ENCODE measurements at places on chromosomes 3 and 15.

DNA sequence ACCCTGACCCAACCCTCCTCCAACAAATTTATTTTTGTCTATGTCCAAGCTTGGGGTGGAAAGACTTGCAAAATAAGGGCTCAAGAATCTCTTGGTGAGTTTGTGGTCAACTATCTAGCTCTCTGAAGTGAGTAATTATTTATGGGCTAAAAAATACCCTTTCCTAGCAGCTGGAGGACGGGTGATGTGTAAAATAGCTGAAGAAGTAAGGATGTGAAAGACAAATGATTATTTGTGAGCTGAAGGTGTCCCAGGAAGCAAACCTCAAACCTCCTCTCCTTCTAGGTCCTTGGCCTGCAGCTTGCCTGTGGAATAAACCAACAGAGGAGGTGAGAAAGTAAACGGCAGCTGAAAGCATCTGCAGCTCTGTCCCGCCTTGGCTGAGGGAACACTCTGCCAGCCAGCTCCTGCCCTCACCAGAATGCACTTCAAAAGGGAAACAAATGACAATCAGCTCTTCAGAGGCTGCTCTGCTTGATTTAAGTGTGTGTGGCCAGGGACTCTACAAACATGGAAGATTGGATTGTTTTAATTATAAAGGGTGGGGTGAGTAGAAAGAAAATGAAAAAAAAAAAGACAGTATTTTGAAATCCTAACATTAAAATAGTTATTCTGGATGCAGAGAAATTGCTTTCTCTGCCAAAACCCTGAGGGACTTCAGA lies 60.3 kb downstream of the TM4SF4 start:
- DNase-seq, result no peak

DNA sequence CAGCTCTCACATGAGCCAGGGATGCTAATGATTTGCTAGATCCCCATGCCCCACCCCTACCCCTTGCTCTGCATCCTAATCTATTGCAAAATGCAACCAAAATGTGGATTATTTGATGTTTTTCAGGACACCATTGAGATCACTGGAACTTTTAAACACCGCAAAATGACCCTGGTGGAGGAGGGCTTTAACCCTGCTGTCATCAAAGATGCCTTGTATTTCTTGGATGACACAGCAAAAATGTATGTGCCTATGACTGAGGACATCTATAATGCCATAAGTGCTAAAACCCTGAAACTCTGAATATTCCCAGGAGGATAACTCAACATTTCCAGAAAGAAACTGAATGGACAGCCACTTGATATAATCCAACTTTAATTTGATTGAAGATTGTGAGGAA lies 29.7 kb downstream of the HDC start:
- no peak for DNase-seq

DNA sequence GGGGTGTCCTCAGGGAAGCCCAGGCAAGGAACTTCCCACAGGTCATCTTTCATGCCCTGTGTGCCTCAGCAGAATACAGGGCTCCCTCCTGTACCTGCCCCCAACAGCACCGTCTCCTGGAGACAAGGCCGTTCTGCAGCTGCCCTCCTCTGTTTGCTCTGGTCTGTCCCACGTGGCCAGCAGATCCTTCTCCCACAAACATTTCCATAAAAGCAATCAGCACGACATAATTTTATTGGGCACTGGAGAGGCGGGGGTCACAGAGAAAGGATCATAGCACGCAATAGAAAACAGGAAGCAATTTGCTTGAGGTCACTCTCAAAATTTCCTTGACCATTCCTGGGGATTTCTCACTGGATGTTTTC lies 29.4 kb downstream of the STARD5 start:
- DNase-seq, result no peak

GRCh38 chr3:71051893-71052687 lies 531.4 kb downstream of the FOXP1 start:
- no peak for DNase-seq

GRCh38 chr15:85545752-85546151 lies 165.3 kb downstream of the AKAP13 start:
- no peak for DNase-seq

DNA sequence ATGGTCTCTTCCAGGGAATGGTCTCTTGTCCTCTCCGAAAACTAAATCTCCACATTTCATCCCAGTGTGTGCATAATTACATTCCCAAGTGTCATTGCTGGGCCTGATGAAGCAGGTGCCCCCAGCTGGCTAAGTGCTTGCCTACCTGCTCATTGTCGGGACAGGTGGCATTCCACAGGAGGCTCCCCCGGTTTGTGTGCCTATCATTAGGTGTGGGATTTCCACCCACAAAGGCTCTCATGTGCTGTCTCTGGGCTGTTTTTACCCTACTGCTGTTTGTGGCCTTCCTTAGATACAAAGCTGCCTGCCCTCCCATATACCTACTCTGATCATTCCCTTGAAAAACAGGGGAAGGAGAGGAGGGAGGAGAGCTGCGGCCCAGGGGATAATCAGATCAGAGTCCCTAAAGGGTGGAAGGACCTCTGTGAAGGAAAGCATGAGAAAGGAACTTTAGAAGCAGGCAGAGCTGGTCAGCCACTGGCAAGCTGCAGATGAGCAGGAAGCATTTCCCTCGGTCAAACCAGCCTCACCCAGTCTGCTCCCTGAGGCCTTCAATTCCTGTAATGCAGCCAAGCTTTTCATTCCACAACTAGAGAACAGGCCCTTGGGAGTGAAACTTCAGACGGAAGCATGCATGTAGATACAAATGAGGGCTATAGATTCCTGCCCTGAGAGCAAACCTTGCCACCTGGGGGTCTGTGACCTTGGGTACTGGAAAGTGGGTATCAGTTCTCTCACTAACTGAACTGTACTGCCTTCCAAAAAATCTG lies 60.7 kb upstream of the HEG1 start:
- DNase-seq, result no peak

All from stimulated activated CD4-positive, alpha-beta T cell treated with anti-CD3 and anti-CD28 coated beads, TNF-alpha, amount 100 ng/mL, for 1 hour (primary cell).